ENCODE measurements at places on chromosomes 12 and 14. TPM values are rescaled to one million over a fixed set of nuclear protein-coding genes. Genes with fewer than 3 reads are reported as not detected.
A peak's percentile ranks its signal among the peaks of the same experiment; 100 is the strongest.

GRCh38 chr14:102941419-102942011 lies 19.1 kb downstream of the AMN start:
- no peak for DNase-seq

DNA sequence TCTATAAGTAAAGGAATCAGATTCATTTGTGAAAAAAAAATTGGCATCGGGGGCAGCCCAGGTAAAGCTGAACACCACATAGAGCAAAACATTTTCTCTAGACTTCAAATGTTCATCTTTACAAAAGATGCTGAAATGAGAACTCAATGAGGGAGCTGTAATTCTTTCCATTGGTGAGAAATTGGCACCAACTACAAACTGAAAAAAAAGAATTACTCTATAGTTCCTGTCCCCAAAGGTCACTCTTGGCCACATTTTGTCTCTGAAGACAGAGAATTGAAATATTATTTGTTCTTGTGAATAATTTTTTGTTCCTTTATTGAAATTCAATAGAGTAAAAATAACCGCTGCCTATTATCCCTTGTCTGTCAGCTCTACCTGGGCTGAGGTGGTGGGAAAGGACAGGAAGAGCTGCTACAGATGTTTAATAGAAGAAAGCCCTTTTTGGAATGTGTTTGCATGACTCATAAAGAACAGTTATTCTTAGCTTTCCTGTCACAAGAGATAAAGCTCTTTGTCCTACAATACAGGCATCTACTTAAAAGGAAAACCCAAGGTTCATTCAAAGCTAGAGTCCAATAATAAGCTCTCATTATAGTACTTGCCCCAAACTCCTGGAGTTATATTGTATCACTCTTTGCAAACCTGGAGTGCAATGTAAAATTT lies 380.1 kb upstream of the KITLG start:
- peak; percentile 54 for DNase-seq

HCAR1 gene
- 38.4 TPM for total RNA-seq

GRCh38 chr14:97306760-97307246 lies 509.6 kb downstream of the VRK1 start:
- no peak for DNase-seq

- no peak for DNase-seq
Measured at GRCh38 chr12:21350975-21351374, 16.3 kb upstream of the SLCO1A2 start.

GRCh38 chr14:105694961-105695360 lies 168.6 kb downstream of the TMEM121 start:
- no peak for DNase-seq

HOXC12 gene
- total RNA-seq = 0.05 TPM

All from HT-29 (cell line).